Esophagus muscularis mucosa (tissue), 4 donors: ENCODE measurements at places on chromosomes 6 and 20. TPM values are rescaled to one million over a fixed set of nuclear protein-coding genes. Genes with fewer than 3 reads are reported as not detected.

DNA sequence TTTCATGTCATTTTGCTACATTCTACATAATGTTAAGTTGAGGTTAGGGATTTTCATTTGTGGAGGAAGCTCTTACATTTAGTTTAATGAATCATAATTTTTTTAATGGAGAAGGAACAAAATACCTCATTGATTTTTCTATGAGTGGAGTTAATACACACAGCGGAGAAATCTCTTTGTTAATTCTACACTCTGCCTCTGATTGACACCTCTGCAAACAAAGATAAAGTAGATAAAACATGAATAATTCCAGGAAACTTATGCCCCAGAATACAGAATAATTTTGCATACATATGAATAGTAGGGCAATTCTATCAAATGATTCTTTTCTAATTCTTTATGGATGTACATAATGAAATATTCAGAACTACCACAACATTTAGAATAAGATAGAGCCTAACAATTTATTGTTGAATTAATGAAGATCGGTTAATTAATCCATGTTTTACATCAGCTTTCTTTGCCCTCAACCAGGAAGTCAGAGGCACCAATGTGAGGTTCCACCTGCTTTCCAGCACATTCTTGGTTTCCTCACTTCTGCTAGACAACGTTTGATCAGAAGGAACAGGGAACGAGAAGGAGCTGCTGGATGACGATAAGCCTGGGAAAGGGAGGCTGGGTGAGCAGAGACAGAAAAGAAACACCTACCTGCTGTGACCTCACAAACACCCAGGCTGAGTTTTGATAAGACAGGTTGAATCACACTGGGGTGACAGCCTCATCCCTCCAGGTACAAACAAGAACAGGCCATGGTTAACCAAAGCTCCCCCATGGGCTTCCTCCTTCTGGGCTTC, 4.3 kb downstream of the OR2H1 start:
- DNase-seq, result no peak

DNA sequence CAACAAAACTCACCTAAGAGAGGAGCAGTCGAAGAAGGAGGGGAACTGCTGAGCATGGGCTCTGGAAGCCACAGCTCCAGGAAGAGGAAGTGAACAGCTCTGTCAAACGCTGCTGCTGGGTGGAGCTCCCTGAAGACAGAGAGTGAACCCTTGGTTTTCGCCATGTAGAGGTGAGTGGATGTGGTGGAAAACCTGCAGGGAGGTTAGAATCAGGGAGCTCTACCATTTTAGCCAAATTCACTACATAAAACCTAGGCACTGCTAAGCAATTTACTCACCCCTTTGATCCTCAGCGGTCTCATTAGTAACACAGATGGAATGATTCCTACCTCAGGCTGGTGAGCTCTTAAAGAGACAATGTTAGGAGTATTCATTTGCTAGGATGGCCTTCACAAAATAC, 19.4 kb upstream of the TFAP2A start:
- DNase-seq, result no peak

- DNase-seq, result no peak
Measured at GRCh38 chr20:44358776-44359175, 3.3 kb downstream of the HNF4A start.

- DNase-seq, result no peak
Measured at GRCh38 chr20:2995796-2996195, 47.6 kb upstream of the GNRH2 start.

DNA sequence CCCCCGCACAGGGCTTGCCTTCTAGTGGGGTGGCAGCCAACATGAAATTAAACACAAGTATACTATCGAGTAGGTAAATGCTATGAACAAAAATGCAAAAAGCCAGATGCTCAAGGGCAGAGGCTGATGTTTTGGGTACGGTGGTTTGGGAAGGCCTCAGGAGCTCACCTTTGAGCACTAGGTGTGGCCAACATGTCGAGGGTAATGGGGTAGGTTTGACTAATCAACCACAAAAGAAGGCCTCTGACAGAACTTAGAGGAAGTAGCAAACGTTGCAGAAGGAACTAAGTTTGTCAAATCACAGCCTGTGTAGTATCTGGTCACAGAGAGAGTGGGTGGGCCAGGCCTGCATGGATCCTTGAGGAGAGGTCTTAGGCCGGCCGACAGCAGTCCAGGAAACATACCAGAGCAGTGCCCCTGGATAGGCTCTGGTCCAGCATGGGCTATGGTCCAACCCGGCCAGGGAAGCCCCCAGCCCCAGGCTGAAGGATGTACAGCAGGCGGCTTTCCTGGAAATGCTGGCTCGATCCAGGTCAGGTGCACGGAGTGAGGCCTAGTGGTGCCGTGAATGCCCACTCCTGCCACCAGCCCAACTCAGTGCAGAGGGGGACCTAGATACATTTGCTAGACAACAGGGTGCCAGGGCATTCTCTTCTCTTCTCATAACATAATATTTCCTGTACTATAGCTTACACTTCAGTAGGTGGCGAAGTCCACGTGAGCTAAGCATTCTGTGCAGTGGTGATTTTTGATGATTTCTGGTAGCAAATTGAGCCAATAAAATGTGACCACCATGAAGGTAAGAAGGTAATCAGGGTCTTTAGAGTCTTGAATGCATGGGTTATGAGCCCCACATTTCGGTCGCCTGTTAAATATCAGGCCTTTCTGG, 56.3 kb upstream of the CD93 start:
- no peak for DNase-seq

DNA sequence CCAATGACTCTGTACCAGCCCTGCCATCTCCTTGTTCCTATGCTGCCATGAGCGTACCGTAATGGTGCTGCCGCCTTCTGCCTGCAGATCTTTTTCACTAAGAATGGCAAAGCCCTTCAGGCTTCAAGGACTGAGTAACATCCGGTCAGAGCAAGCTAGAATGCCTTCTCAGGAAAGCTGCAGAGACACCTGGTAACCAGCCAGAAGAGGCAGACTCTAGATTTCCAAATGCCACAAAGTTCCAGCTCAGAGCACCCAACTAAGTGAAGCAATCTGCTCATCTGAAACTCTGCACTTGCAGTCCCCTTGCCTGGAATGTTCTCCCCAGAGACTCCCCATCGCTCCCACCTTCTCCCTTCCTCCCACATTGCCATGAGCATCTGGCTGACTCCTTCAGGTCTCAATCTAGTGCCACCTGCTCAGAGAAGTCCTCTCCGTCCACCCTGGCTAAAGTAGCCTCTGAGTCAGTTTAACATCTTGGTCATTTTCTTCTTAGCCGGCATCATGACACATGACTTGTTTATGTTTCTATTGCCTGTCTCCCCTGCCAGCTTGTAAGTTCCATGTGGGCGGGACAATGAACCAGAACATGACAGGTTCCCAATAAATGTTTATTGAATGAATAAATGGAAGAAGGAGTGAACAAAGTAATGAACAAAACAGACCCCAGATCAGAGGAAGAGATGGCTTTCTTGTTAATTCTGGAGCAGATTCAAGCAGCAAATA, 6.9 kb upstream of the OCSTAMP start:
- DNase-seq, result no peak

GRCh38 chr6:39215640-39216158, 13.6 kb downstream of the KCNK5 start:
- no peak for DNase-seq

The BRPF3 gene
- total RNA-seq, result 22.1 TPM

DNA sequence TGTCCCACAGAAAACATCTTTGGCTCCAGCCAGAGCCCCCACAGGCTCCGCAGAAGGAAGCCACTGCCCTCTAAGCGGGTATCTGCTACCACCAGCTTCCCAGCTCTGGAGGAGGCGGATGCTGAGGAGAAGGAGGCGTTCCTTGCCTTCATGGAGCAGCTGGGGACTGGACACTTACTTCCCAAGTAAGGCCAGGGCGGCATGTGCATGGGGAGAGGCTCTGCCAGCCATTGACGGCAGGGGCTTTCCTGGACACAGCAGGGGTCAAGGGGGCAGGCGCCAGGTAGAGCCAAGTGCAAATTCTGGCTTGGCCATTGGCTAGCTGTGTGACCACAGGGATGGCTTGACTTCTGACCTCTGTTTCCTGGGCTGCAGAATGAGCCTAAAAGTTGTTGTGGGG, 17.8 kb downstream of the RAB44 start:
- no peak for DNase-seq

GRCh38 chr6:6689400-6690143, 101.1 kb downstream of the LY86 start:
- DNase-seq, result no peak

The PHACTR3 gene
- total RNA-seq, result 0.86 TPM

The GSTA1 gene
- total RNA-seq, result not detected

DNA sequence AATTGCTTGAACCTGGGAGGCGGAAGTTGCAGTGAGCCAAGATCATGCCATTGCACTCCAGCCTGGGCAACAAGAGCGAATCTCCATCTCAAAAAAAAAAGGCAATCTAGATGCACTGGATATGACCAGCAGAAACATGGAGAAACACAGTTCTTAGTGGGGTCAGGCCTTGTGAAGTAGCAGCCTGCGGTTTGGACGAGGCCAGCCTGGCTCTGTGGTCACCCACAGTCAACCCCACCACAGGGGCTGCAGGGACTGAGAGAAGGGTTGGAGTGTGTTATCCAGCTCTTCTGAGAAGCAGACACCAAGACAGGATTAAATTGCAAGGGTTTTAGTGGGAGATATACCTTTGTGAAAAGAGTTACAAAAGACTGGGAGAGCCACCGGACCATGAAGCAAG, 194.3 kb upstream of the PROKR2 start:
- no peak for DNase-seq

GRCh38 chr6:150167479-150167873, 24.6 kb downstream of the PPP1R14C start:
- DNase-seq, result no peak

The SYS1 gene
- total RNA-seq, result 39.6 TPM

The CAGE1 gene
- total RNA-seq, result not detected

The HELZ2 gene
- 36.9 TPM for total RNA-seq

DNA sequence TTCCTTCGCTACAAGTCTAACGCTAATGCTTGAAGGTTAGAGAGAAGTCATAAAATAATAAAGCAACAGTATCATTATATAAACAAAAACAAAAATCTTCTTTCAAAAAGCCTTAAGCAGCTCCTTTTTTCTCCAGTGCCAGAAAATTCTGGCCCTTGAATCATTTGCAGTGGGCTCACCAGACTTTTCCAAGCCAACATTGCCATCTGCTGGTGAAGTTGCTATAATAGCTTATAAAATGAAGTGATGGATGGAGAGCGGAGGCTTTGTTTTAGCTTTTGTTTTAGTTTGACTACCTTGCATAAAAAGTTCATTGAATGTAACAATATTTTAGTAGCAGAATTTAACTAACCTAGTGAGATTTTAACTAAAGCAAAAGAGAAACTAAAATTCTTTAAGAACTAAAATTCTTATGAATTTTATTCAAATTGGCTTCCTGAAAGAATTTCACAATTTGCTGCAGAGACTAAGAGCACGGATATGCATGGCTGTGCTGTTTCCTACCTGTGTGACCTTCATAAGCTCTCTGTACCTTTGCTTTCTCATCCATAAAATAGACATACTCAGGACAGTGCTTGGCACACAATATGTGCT, 44.8 kb upstream of the SLC2A12 start:
- DNase-seq, result peak; percentile 88

The CLDN20 gene
- total RNA-seq, result not detected

DNA sequence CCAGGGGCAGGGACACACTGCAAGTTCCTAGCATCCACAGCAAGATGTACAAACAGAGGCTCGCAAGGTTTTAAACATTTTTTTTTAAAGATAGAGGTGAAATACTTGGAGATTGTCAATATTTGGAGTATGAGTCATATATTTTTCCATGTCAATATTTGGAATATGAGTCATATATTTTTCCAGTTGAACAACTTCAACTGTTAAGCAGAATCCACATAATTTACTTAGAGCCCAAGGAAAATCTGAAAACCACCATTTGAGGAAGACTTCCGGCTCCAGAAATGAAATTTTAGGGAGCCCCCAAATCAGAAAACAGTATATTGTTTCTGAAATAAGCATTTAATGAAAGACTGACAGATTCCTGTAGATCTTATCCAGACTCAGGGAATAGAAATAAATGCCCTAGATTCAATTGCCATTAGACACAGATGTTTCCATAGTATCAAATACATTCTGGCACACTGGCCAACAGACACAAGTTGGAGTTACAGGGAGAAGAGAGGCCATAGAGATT, 51.6 kb upstream of the FAM184A start:
- no peak for DNase-seq

GRCh38 chr20:20655883-20656282, 56.6 kb downstream of the RALGAPA2 start:
- no peak for DNase-seq

GRCh38 chr6:19368511-19368910, 468.7 kb upstream of the ID4 start:
- DNase-seq, result no peak

- peak; percentile 91 for DNase-seq
Measured at GRCh38 chr6:151067684-151068596, 171.8 kb upstream of the AKAP12 start.

The TTBK1 gene
- total RNA-seq, result under 0.01 TPM

- DNase-seq, result no peak
Measured at GRCh38 chr20:31877684-31878083, 7.2 kb downstream of the TTLL9 start.

DNA sequence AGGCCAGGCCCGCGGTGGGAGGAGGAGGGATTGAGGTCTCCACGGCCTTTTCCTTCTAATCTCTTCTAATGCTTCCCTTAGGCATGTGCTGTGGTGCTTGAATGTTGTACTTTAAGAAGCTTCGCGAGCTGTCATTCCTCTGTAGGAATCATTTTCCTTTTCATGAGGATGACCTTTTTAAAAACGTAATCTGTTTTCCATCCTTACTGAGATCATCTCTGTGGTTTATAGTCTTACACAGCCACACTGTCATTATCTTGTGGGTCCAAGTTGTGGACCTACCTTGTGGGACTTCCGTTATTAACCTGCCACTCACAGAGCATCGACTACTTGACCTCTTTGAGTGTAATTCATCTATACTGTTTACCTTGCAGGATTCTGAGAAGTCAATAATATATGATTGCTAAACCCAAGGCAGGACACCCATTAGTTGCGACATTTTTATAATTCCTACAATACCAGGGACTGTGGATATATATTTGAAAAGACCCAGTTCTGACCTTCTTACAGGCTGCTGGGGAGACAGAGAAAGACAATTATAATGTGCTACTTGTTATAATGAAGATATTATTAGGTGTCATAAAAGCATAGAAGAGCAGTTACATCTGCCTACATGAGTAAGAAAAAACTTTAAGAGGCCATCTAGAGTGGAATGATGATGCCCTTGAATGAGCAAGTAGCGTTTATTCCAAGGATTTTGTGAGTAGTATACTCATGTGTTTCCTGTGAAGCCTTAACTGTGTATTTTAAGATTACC, 842 bp downstream of the SLC25A27 start:
- DNase-seq, result no peak

GRCh38 chr6:52531834-52532233, 45.0 kb downstream of the TRAM2 start:
- DNase-seq, result no peak

GRCh38 chr6:53583451-53583850, 38.5 kb upstream of the GCLC start:
- DNase-seq, result no peak

- DNase-seq, result peak; percentile 82
Measured at GRCh38 chr20:57654998-57655808, 35.0 kb upstream of the ZBP1 start.

DNA sequence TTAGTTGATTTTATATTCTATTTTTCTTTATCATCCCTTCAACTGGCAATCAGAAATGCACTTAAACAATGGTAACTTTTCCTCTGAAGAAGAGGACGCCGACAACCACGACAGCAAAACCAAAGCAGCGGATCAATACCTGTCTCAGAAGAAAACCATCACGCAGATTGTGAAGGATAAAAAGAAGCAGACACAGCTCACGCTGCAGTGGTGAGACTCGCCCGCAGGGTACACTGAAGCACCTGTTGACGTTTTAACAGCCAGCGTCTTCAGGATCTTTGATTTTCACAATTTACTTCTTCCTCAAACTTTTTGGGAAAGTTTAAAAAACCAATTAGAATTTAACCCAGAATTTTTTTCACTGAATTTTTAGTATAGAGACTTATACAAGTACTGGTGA, 701 bp downstream of the RFX6 start:
- no peak for DNase-seq
